ENCODE measurements at places on chromosomes 12 and 14.

- no peak for DNase-seq
Measured at GRCh38 chr12:72024613-72025012, 86.0 kb downstream of the TPH2 start.

DNA sequence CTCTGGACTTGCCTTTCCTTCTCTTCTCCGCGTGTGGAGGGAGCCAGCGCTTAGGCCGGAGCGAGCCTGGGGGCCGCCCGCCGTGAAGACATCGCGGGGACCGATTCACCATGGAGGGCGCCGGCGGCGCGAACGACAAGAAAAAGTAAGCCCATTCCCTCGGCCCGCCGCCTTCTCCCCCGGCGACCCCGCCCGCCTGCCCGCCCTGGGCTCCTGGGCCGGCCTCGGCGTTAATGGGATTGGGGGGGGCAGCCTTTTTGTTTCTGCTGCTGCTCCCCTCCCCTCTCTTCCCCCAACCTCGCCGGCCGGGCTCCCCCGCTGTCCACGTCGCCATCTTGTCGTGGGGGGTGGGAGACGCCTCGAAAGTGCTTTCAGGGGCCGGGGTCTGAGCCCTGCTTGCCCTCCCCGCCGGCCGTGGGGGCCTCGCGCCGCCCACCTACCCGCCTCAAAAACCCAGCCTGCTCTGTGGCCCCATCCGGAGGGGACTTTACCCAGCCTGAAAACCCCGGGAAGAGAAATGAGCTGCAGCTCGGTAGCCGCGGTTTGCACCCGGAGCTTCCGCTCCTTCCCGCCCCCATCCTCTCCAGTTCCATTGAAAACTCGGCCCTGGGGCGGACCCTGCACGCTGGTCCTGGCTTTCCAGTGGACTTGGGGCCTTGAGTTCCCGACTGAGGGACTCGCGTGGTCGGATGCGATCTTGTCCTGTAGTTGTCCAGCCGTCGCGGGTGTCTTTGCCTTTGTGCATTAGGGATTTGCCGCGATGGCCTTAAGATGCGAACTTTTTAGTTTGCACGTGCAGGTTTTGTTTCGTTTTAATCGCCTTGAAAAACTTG, 598 bp downstream of the HIF1A start:
- DNase-seq, result no peak

DNA sequence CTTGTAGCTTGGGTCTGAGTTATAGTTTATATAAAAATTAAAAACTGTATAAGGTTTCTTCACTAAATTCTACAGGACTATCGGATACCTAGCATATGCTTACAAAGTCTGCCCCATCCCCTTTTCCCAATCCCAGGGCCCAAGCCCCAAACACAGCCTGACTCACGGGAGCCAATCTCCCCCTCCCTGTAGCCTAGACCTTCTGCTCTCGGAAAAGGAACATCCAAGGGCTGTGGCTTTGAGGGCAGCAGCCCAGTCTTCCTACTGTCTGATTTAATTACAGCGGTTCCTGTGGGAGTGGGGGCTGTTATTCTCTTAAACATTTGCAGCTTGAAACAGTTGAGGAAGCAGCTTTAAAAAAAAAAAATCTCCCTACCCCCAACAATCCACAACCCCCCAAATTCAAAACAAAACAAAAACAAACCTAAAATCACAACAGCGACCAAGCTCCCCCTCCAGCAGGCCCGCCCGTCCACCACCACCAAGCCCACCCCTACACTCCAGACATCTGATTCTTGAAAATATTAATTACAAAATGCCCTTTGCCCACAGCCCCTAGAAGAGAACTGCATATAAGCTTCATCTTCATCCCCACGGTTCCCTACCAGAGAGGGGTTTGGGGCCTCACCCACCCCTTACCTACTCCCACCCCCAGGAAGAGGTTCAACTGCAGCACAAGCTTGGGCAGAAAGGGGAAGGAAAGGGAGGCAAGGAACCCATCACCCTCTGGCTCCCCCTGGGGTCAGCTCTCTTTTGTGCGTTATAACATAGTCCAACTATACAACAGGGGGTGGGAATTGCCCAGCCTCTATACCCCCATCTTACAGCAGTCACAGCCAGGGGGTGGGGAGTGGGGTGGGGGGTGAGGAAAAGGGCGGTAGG, 1.1 kb upstream of the PRKAG1 start:
- no peak for DNase-seq

GRCh38 chr12:81416571-81416970, 338.7 kb downstream of the ACSS3 start:
- DNase-seq, result no peak

GRCh38 chr12:4817880-4818279, 91.8 kb upstream of the KCNA1 start:
- no peak for DNase-seq

- DNase-seq, result no peak
Measured at GRCh38 chr12:57456145-57456700, 1.1 kb downstream of the INHBE start.

DNA sequence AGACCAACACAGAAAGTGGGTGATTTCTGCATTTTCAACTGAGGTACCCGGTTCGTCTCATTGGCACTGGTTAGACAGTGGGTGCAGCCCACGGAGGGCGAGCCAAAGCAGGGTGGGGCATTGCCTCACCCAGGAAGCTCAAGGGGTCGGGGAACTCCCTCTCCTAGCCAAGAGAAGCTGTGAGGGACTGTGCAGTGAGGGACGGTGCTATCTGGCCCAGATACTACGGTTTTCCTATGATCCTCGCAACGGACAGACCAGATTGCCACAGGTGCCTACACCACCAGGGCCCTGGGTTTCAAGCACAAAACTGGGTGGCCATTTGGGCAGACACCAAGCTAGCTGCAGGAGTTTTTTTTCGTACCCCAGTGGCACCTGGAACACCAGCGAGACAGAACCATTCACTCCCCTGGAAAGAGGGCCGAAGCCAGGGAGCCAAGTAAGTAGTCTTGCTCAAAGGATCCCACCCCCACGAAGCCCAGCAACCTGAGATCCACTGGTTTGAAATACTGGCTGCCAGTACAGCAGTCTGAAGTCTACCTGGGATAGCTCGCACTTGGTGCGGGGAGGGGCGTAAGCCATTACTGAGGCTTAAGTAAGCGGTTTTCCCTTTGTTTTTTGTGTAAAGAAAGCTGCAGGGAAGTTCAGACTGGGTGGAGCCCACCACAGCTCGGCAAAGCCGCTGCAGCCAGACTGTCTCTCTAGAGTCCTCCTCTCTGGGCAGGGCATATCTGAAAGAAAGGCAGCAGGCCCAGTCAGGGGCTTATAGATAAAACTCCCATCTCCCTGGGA, 25.5 kb upstream of the NAA30 start:
- no peak for DNase-seq

DNA sequence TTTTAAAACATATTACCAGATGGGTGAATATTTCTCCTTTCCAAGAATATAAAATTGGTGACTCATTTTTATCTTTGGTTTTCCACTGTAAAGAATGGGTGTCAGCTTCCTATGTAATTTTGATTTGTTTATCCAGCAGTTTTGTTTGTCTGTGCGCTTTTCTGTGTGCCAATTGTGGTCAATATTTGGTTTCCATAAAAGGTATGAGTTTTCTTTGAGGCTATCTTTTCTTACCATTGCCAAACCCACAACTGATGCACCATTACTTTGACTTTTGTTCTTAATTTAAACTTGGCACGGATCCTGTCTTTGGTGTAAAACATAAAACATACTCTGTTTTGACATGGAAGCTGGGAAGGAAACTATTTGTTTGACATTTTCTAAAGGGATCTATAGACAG, 78.8 kb upstream of the NAV3 start:
- DNase-seq, result no peak

GRCh38 chr12:66061557-66062289, 68.8 kb downstream of the LLPH start:
- DNase-seq, result no peak

DNA sequence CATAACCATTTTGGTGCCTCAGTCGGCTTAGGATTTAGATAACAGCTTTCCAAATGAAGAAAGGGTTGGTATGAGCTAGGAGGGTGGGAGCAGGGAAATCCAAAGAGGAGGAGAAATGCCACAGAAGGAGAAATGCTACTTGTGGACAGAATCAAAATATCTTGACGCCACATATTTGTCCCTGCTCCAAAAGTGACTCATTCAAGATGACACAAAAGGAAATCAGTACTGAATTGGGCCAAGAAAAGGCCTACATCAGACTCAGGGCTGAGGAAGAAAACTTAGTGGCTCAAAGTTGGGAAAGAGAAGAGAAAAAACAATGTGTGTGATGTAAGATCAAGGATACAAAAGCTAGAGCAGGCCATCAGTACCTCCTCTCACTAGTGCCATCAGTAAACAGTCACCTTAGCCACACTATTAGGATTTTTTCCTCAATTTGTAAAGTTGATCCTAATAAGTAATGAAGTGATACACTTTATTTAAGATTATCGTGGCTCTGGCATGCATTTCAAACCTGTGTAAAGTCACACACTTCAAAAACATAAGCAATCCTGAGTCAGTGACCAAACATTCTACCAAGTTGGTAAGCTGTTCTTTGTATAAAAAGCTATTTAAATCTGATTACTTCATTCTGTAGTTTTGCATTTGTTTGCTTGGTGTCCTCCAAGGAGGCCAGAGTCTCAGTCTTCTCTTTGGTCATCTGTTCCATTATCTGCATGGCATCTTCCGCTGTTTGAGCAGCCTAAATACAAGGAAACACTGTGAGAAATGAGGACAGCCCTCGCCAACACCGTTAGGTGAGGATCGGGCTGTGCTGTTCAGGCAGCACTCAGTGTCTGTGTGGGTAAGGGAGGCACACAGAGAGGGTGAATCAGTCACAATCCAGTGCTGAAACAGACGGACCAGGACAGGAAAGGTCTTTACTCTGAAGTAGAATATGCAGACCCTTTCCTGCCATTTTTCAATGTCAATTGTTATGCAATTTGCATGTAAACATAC, 52.6 kb upstream of the VPS33A start:
- no peak for DNase-seq

- no peak for DNase-seq
Measured at GRCh38 chr12:74547249-74547648, 9.6 kb downstream of the ATXN7L3B start.

DNA sequence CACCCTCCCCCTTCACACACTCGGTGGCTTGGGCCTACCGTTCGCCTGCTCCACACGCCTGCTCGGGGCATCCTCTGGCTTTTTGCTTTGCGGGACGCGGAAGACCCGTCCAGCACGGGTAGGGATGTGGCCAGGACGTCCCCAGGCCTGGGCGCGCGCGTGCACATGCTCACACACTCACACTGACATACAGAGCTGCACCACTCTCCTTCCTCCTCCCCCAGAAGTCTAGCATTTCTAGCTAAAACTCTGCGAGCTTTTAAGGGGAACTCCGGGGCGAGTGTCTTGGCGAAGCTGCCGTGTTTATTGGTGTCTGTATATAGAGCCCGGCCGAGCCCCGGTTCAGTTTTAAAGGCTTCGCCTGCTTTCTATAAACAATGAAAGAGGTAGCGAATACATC, 5.0 kb downstream of the TBX5 start:
- DNase-seq, result no peak

GRCh38 chr12:11764837-11765236, 115.4 kb downstream of the ETV6 start:
- DNase-seq, result no peak

GRCh38 chr14:32366256-32366879, 37.3 kb downstream of the AKAP6 start:
- DNase-seq, result no peak

DNA sequence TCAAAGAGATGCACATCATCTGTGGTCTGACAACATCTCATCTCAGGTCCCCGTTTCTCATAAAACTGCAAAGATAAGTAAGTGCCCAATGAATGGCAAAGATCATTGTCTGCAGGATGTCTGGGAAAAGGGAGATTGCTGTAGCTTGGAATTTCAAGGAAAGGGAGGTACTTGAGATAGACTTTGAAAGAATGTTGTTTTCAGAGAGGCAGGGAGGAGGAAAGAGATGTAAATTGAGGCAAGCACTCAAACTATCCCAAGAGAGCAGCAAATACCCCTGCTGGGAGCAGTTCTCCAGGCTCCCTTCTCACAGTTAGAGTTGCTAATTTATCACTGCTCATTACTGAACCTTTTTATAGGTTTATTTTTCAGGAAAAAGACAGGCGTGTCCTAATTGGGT, 107.1 kb downstream of the MYRFL start:
- DNase-seq, result no peak

DNA sequence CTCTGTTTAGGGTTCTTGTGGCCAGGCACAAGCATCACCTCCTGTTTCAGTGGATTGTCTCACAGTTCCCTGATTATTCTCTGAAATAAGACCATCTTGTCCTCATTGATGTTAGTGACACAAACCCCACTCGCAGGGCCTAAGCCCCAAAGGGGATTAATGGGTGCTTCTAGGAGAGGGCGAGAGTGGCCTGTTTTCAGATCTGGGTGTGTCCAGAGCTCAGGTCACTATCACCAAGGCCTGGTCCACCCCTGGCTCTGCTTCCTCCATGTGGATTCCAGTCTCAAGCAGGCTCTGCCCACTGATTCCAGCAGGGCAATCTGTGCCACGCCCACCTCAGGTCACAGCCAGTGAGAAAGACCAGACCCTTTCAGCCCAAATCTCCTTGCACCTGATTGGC, 361.9 kb downstream of the ADGRD1 start:
- DNase-seq, result no peak

GRCh38 chr12:110270125-110270962, 10.7 kb upstream of the ATP2A2 start:
- DNase-seq, result no peak

- DNase-seq, result no peak
Measured at GRCh38 chr12:68886636-68887572, 46.1 kb downstream of the CPM start.

GRCh38 chr14:20998139-20998538, 954 bp upstream of the SLC39A2 start:
- no peak for DNase-seq

DNA sequence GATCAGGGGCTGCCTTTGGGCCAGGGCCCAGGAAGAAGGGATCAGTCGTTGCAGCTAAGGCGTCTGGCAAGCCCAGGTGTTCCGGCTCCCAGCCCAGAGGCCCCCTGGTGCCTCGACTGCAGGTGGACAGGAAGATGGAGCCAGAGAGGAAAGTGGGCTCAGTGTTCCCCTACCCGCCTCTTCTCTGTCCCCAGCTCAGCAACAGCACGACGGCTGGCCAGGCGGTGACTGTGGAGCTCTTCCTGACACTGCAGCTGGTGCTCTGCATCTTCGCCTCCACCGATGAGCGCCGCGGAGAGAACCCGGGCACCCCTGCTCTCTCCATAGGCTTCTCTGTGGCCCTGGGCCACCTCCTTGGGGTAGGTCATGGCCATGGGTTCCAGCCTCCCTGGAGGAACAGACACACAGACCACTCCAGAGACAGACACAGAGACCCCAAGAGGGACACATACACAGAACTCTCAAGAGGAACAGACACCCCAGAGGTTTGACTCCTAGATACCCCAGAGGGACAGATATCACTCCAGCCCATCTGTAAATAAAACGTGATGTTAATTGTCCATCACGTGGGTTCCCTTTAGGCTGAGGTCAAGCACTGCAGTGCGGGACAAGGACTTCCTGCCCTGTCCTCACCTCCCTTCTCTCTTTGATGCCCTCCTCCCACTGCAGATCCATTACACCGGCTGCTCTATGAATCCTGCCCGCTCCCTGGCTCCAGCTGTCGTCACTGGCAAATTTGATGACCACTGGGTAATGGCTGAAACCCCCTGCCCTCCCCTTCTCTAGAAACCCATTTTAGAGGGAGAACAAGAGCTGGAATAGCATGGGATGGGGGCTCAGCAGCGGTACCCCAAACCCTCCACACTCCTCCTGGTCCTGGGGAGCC, 3.7 kb downstream of the AQP2 start:
- no peak for DNase-seq

Data from stimulated activated CD4-positive, alpha-beta T cell treated with anti-CD3 and anti-CD28 coated beads, TNF-alpha, amount 100 ng/mL, for 1 hour (primary cell).